CD4-positive, alpha-beta memory T cell (primary cell): ENCODE measurements at places on chromosomes 12 and 14. TPM values are rescaled to one million over a fixed set of nuclear protein-coding genes. Genes with fewer than 3 reads are reported as not detected.
A peak's percentile ranks its signal among the peaks of the same experiment; 100 is the strongest.

The WASHC3 gene
- 46.5 TPM for total RNA-seq

DNA sequence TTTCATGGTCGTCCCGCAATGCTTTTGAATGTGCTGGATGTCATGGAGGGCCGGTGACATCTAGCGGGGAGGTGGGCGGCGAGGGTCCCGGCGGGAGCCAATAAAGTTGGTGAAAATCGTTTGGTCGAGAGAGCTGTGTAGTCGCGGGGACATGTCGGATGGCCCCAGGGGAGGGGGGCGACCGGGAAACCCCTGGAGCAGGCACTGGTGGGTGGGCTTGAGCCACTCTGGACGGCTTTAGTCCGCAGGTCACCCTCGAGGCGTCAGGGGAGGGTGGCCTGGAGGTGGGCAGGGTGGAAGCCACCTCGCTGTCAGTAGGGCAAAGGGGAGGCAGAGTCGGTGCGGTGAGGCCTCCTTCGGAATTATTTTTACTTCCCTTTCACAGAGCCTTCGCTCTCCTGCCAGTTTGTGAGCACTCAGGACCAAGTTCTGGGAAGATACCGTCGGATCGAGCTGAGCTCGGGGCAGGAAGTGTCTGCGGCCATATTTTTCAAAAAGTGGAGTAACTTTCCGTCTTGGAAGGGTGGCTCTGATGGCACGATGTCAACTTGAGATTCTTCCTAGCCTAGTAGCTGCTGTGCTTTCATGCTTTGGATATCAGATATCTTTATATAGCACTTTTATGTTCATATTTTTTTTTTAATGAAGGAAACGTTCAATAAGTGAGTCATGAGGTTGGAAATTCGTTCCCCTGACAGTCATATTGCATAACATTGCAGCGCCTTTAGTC is 28.2 kb downstream of the WBP11 start:
- no peak for DNase-seq

GRCh38 chr14:74299061-74299545 is 3.6 kb downstream of the ABCD4 start:
- peak; percentile 50 for DNase-seq

DNA sequence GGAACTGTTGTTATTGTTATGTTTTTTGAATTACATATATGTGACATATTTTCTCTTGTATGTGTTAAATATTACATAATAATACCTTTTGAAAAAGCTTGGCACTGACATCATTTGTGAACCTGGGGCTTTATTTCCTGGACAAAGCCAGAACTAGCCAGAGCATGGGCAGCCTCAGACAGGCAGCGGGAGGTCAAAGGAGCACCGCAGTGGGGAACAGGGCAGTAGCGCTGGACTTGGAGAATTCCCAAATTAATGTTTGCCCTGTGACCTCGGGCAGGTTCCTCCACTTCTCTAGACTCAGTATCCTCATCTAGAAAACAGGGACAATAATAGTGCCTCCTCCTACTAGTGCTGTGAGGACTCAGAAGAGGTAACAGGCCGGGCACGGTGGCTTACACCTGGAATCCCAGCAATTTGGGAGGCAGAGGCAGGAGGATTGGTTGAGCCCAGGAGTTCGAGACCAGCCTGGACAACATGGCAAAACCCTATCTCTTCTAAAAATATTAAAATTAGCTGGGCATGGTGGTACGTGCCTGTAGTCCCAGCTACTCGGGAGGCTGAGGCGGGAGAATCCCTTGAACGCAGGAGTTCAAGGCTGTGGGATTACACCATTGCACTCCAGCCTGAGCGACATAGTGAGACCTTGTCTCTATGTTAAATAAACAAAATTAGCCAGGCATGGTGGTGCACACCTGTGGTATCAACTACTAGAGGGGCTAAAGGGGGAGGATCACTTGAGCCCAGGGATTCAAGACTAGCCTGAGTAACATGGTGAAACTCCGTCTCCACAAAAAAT is 27.3 kb upstream of the ITPK1 start:
- DNase-seq = no peak
